EL (cell line): ENCODE measurements at places on chromosomes 12 and 14.

GRCh38 chr12:115918763-115919162 lies 358.7 kb downstream of the MED13L start:
- no peak for DNase-seq

- DNase-seq, result no peak
These were observed 11.4 kb upstream of the AACS start for GRCh38 chr12:125053821-125054220.

DNA sequence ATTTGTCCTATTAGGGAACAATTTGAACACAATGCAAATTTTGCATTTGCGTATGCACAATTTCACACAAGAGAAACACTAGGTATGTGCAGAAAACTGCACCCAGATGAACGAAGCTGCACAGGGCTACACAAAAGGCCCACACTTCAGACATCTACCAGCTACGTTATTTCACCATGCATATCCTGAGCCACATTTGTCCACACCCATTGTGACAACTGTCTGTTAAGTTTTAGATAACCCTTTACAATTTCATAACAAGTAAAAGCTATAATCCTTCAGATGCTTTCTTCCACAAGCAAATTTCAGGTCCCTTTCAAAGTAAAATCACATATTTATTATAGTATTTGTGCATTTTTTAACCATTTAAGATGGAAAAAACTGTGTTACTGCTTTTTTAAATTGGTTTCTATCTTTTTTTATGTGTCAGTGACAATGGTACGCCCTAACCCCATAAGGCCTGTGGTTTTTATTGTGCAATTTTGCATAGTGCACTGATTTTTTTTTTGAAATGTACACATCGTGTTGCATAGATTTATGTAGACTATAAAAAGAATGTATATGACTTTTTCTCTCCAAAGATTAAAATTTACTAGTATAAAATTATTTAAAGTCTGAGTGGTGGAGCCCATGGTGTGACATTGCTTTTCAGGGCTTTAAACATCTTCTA lies 87.8 kb upstream of the BTG1 start:
- DNase-seq, result no peak

GRCh38 chr12:54193434-54193833 lies 4.6 kb upstream of the SMUG1 start:
- DNase-seq, result no peak

DNA sequence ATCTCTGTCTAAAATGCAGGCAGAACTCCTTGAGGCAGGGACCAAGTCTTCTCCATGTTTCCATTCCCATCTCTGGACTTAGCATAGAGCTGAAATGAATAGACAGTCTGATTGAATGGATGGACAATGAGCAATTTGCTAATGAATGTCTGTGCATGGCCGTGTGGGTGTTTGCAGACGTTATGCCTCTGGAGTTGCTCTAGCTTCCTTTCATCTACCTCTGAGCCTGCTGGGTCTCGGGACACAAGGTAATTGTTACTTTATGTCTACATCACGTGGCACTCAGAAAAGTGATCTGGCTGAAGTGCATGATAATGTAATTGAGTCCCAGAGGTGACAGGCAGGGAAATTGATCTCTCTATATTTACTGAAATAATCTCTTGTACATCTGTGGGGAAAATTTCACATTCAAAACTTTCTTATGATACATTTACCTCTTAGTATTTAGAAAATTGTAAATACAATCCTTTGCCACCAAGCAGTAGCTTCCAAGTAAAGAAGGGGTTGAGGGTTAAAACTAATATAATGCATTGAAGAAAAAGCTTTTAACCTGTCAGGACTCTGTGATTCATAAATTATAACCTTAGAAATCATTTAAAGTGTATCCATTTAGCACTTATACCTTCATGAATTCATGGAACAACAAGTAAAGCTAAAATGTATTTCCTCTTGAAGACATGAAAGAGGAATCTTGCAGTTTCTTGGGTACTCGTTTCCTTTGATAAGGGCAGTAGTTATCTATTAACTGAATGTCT lies 424.1 kb downstream of the APAF1 start:
- DNase-seq, result no peak

DNA sequence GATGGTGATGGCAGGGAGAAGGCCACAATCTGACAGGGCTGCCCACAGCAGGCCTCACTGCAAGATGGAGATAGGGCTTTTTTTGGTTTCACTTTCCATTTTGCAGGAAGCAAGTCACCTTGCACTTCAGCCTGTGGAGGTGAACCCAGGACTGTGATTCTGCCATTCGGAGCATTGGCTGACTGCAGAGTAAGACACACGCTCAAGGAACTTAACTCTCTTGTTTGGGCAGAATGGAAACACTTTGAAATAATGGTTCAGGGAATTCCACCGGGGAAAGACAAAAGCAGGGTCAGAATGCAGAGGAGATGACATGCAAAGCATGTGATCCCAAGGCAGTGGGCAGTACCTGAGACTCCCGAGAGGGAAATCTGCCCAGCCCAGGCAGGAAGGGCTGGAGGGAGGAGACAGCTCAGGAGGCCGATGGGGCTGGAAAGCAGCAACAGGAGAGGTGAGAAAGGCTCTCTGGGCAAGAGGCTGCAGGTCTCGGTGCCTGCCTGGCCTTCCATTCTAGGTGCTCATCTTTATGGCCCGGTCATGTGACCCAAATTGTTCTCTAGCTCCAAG lies 58.7 kb upstream of the PRMT8 start:
- DNase-seq, result peak; percentile 7

GRCh38 chr12:56487448-56488040 lies 417 bp downstream of the GLS2 start:
- DNase-seq, result peak; percentile 17

GRCh38 chr14:26138764-26139445 lies 458.9 kb downstream of the NOVA1 start:
- DNase-seq, result no peak

- no peak for DNase-seq
These were observed 2.5 kb downstream of the PLEK2 start for GRCh38 chr14:67409461-67409860.

GRCh38 chr12:89864411-89864810 lies 155.8 kb upstream of the ATP2B1 start:
- DNase-seq, result no peak

GRCh38 chr12:131714759-131715158 lies 3.9 kb downstream of the SFSWAP start:
- DNase-seq, result no peak

GRCh38 chr12:7856516-7856915 lies 16.2 kb downstream of the SLC2A14 start:
- DNase-seq, result peak; percentile 31

DNA sequence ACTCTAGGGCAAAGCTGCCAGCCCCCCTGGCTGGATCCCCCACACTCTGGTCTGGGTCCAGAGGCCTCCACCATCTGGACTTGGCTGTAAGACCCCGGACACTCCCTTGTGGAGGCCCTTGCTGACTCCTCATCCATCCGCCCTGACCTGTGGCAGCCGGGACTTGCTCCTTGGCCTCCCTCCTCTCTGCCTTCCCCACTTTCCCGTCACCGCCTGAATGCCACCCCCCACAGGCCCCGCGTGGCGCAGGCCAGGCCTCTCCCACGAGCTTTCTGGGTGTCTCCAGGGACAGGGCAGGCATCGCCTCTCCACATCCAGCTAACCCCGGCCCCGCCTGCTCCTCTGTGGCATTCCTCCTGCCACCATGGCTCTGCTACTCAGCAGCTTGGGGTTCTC lies 14.1 kb downstream of the JAG2 start:
- DNase-seq, result no peak

GRCh38 chr12:107402041-107403022 lies 283.3 kb upstream of the PWP1 start:
- peak; percentile 65 for DNase-seq

- no peak for DNase-seq
These were observed 23.0 kb upstream of the PRKAB1 start for GRCh38 chr12:119644930-119645329.

GRCh38 chr12:92341065-92341668 lies 195.5 kb upstream of the BTG1 start:
- no peak for DNase-seq

DNA sequence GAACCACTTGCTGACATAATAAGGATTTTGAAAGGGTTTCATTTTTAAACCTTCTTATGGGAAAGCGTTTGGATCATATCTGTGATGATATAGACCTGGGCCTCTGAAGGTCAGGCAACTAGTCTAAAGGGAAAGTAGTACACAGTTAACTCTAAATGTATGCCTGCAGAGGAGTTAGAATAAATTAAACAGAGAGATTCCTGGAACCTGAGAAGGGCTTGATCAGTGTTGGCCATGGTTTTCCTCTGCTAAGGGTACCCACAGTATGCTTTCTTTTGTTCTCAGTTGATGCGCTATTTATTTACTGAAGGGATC lies 14.4 kb upstream of the POLR3B start:
- DNase-seq, result no peak

GRCh38 chr14:33560718-33561431 lies 390.0 kb downstream of the EGLN3 start:
- no peak for DNase-seq

- DNase-seq, result no peak
These were observed 28.8 kb downstream of the VPS37B start for GRCh38 chr12:122866950-122867607.

GRCh38 chr14:44897845-44898151 lies 63.9 kb downstream of the KLHL28 start:
- DNase-seq, result no peak

- DNase-seq, result no peak
These were observed at the start of gene ANHX for GRCh38 chr12:133235401-133236112. Gene ANHX, minus strand, starts transcription at chr12:133235877. Its CDS starts 1,521 bp downstream, at chr12:133234356.

DNA sequence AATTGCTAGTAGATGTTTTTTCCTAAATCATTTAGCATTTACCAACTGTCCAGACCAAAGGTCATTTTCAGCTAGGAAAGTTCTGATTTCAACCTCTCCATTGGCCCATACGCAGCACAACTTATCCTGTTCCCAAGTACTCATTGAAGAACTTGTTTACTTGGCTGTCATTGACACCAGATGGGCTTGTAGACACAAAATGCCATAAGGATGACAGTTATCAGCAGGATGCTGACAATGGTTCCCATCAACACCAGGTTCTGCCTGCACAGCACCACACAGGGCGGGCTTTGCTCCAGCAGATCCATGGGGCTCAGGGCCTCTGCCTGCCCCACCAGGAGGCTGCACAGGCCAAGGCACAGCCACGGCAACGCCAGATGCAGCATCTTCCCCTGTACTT lies 36.5 kb upstream of the TMPRSS12 start:
- peak; percentile 8 for DNase-seq

- DNase-seq, result no peak
These were observed 74.2 kb downstream of the ZFC3H1 start for GRCh38 chr12:71589478-71589881.

DNA sequence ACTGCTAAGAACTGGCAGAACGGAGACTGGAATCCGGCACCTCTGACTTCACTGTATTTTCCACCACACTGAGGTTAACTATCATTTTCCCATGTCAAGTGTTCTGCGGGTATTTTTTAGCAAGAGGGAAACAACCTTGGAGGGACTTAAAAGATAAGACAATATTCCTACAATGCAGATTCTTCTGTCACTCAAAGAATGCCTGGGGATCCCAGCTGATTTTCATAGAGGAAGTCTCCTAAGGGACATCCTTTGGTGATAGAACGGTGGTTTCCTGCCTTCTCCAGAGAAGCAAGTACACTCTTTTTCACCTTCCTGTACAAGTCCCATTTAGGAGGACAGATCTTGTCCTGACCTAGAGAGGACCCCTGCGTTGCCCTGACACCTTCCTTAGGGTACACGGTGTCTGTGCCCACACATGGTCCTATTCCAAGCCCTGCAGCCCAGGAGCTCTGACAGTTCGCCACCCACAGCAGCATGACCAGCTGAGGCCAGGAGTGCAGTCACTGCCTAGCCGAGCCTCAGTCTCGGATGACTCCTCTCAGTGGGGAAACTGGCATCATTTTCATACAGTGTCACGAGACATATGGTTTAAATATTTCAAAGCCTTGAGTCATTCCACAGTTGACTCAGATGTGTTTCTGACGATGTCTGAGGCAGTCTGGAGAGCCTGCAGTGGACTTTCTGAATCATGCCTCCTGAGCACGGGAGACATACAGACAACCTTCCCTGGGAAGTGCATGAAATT lies 181.3 kb upstream of the FKBP4 start:
- DNase-seq, result peak; percentile 96

- no peak for DNase-seq
These were observed 174.4 kb upstream of the RPH3A start for GRCh38 chr12:112617153-112617505.

DNA sequence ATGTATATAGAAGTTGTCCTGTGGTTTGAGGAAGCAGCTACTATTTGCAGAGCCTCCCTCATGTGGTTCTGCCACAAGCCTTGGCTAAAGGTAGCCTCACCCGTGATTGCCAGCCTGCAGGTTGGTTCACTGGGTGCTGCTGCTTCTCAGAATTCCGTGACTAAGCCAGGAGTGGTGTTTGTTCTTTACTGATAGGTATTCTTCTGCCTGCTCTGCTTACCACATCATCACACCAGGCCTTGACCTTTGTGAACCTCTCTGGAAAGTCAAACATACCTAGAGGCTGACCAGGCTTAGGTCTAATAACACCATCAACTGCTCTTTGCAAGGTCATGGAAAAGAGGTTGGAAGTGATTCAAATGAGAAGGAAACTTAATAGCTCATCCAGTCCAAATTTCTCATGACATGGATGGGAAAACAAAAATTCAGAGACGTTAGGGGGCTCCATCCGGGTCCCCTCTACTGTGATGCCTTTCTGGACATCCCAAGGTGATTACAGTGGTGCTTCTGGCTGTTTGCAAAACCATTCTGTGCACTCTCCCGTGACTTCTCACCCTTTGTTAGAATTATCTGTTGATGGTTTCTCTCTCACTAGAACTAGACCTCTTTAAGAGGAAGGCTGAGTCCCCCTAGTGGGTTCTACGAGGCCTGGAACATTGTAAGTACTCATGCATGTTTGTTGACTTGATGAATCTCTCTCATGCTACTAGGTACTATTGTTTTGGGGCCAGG lies 8.5 kb upstream of the SOCS2 start:
- peak; percentile 19 for DNase-seq

DNA sequence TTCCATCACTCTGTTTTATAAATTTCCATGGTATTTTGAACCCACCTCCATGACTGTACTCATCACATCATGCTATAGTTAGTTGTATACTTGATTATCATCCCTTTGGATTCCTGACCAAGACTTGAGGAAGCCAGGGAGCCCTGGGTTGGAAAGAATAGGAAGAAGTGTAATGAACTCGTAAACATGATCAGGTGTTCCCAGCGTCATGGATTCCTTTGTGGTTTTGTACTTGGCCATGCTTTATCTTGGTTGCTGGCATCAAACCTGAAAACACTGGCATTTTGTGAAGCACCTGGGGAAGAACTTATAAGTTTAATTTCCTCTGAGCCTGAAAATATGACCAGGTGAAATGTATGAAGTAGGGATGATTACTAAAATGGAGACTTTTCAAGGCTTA lies 76.4 kb downstream of the CHST11 start:
- DNase-seq, result no peak

- DNase-seq, result no peak
These were observed 15.8 kb upstream of the SLC16A7 start for GRCh38 chr12:59580050-59580449.

GRCh38 chr14:62179367-62180018 lies 417.3 kb downstream of the SNAPC1 start:
- DNase-seq, result peak; percentile 76

DNA sequence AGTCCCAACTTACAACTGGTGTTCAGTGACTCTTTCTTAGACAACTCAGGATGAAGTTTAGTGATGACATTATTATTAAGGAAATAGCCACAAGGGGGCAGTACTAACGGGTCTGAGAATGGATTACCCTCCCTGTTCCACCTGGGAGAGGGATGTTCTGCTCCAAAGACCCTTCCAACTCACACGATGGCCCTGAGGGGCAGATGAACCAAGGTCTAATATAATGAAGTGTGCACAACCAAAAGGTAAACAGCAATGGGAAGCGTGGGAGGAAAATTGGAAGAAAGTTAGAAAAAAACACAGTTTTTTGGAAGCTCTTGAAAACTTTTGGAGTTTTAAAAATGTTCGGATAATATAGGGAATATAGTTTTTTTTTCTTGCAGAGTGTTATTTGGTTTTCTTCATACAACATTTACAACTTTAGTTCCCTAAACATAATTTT lies 24.0 kb downstream of the FGF6 start:
- DNase-seq, result peak; percentile 23
